ENCODE measurements at places on chromosomes 7 and 10.

DNA sequence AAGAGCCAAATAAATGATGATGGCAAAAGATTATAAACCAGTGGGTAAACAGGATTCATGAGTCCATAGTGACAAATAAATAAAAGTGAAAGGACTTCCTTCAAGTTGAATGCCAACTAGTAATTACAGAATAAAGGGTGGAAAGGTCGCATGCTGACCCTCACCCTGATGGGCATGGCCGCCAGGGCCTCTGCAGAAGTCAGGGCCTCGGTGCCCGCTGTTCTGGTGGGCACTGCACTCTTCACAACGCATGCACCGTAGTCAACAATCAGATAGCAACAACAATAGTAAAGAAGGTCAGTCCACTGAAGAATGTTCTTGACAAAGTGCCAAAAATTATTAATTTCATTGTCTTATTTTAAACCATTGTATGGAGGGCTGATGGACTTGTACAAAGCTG, 123.2 kb upstream of the LANCL2 start:
- no peak for DNase-seq

- DNase-seq, result no peak
Observed at GRCh38 chr7:92589056-92589455, 1.1 kb downstream of the FAM133B start.

GRCh38 chr7:28041508-28042314, 138.9 kb downstream of the JAZF1 start:
- no peak for DNase-seq

DNA sequence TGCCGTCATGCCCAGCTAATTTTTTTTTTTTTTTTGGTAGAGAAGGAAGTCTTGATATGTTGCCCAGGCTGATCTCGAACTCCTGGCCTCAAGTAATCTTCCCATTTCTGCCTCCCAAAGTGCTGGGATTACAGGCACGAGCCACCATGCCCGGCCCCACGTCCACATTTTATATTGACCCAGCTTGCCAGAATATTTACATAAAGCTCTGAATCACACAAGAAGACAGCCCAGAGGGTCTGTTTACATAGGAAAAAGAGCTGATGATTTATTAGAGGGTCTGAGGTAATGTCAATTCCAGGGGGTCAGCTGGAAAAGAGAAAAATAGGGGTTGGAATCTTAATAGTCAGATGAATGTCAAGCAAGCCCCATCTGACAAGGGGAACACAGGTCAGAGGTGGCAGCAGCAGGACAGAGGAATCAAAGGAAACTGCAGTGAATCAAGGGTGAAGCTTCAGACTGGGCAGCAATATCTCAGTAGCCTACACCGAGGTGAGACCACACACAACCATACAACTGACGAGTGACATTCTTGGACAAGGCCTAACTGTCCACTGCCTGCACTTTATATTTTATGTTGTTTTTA, 15.8 kb upstream of the SLF2 start:
- no peak for DNase-seq

- DNase-seq, result no peak
Observed at GRCh38 chr10:97726636-97727178, 10.2 kb upstream of the ZFYVE27 start.

Measured in hypothalamus (tissue), 51 donors.